ENCODE measurements at places on chromosomes 3 and 15.

GRCh38 chr3:158102242-158103080 is 3.8 kb downstream of the SHOX2 start:
- no peak for DNase-seq

DNA sequence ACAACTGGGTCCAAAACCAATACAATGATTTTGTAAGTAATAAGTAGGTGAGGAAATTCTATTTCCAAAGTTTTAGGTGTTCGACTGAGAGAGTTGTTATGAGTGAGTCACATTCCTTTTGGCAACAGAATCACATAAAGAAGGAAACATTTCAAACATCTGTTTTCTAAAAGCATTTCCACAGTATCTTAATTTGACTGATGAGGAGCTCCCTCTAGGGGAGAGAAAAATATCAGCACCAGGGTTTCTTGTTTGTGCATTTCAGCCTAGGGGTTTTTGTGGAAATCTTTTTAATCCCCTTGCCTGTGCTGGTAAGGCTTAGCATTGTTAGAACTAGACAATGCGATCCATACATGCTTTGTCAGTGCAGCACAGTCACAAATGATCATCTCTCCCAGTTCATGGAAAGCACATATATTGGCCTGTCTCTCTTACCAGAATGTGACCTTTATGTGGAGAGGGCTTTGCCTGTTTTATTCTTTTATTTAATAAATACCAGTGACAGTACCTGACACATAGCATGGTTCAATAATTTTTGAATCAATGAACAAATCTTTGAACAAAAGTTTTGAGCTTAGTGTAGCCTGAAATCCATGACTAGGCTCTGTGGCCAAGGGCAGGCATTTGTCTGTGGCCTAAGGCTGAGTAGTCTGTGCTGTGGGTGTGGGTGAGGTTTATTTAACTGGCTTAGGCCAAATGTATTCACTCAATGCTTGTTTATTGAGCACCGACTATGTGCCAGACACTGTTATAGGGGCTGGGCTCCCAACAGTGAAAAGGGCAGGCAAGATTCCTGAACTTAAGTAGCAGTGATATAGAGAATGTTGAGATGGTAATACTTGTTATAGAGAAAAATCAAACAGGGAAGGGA is 21.1 kb upstream of the IQCF6 start:
- DNase-seq, result no peak

DNA sequence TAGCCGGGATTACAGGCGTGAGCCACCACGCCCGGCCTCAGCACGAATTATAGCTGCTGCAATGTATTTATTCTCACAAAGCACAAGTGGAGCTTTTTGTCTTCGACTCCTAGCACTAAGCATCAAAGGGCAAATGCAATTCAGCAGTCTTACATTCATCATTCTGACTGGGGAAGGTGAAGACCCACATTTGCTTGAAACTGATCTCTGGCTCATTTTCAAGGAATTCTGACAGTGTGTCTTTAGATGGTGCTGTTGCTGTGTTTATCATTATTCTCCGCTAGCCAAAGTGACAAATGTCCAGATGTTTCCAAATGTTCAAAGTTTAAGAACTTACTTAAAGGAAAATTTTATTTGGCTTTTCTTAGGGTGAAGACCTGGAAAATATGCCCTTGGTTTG is 55.9 kb downstream of the SGO1 start:
- DNase-seq, result no peak

- DNase-seq, result no peak
Observed at GRCh38 chr3:51257870-51258269, 127.2 kb upstream of the MANF start.

GRCh38 chr3:133158686-133159085 is 120.5 kb downstream of the TMEM108 start:
- DNase-seq, result no peak

GRCh38 chr3:49629866-49630265 is 44.3 kb upstream of the APEH start:
- DNase-seq, result no peak

- no peak for DNase-seq
Observed at GRCh38 chr3:27641888-27642601, 80.1 kb downstream of the EOMES start.

DNA sequence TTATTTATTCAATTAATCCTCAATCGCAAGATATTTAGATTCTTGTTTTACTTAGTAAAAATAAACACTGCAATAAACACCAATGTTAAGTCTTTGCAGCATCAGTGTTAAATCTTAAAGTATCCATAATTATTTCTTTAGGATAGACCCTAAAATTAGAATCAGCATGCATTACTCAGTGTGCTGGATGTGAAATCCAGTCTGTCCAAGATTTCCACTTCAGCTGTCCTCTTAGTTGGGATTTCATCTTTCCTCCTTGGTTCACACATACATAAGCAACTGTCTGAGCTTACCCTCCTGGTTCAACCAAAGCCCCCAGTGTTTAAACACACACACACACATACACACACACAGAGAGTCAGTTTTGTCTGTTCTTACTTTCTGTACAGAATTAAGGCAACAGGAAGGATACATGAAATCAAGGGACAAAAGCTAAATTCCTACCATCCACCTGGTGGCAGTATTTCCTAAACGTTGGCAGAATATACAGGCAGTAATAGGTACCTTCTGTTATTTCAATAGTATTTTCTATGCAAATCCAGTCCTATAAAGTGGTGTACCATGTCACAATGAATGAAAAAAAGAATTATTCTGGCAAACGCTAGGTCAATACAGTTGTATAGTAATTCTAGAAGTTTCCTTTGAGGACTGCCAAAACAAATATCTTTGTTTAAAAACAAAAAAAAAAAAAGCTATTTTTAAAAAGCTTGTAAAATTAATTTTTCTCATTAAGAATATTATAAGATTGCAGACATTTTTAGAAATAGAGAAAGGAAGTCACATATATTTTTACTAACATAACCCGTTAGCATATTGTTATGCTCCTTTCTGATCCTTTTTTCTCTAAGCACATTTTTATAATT is 27.3 kb upstream of the DMXL2 start:
- peak; percentile 17 for DNase-seq

DNA sequence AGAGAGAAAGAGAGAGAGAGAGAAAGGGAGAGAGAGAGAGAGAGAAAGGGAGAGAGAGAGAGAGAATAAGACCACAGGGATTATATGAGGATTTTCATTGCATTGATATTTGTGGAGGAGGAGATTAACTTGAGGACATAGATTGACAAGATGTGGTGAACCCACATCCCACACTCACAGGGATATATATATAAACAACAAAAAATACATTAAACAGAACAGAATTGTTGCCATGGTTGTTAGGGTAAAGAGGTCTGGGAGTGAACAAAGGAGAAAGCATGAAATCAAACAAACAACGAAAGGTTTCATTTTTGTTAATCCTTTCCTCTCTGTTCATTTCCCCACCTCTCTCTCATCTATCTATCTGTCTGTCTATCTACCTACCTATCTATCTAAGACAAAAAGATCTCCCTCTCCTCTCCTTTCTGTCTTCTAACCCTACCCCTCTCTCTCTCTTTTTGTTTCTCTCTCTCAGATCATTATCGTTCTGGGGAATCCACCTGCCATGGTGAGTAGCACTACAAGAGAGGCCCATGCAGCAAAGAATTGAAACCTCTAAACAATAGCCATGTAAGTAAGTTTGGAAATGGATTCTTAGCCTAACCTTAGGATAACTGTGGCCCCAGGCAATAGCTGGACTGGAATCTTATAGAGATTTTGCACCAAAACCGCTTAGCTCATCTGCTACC is 280.9 kb downstream of the RAP2B start:
- DNase-seq, result no peak

- no peak for DNase-seq
Observed at GRCh38 chr3:42975955-42976354, 3.2 kb upstream of the GASK1A start.

DNA sequence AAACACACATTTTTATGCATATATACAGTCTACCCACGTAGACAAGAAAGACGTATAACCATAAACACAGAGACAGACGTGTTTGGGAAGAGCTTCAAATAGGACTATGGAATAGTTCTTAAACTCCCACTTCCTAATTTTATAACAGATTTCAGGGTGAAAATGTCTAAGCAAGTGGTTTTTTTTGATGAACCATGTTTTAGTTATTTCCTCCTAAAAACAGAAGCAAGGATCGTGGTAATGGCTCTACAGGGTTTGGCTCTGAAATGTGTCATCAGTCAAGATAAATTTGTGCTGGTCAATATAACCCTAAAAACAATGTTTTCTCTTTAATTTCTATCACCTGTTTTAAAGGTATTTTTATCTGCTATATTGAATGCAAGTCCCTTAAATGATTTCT is 58.2 kb downstream of the FMN1 start:
- no peak for DNase-seq

DNA sequence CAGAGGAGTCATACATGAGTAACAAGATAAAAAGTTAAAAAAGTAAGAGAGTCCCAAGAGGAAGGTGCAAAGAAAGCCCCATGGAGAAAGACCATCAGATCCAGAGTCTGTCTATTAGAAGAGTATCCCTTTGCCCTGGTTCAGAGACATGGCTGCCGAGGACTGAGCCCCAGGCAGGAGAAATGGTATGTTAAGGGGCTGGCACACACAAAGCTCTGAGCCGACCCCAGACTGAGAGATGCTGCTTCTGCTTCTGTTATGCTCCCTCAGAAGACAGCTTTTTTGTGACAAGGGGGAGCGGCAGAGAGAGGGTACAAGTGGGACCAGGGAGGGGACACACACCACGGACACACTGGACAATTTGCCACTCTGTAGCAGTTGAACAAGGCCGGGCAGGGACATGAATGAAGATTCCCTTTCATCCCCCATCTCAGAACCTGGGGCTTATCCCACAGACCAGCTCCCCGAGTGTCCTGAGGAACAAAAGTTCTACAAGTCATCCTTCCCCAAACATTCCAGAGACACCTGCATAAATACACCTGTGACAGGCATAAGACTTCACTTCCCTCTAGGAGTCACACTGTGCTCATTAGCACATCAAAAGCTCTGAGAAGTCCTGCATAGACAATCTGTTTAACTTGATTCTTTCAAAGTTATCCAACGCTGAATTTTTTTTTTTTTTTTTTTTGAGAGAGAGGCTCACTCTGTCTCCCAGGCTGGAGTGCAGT is 161.6 kb upstream of the WNT5A start:
- DNase-seq, result no peak

DNA sequence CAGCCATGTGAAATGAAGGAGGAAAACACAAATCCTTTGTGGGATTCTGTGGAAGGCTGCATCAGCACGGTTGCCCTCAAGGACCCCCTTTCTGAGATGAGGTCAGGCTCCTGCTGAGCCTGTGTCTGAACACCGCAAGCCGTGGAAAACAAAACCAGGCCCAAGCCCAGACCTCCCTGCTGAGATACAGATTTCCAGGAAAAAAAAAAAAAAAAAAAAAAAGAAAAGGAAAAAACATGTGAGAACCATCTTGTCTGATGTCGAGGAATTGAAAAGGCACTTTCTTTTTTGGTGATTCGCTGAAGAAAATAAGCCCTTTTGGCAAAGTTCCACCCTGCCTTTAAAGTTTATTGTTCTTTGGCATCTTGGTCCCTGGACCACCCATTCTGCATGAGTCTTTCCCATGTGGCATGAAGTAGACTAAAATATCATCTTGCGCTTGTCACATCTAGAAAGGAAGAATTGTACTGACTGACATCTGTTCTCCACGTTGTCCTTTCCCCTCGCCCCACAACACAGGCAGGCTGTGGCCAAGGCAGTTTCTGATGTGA is 117.6 kb downstream of the CHST2 start:
- no peak for DNase-seq

GRCh38 chr15:50358845-50359244 is 3.8 kb upstream of the GABPB1 start:
- no peak for DNase-seq

DNA sequence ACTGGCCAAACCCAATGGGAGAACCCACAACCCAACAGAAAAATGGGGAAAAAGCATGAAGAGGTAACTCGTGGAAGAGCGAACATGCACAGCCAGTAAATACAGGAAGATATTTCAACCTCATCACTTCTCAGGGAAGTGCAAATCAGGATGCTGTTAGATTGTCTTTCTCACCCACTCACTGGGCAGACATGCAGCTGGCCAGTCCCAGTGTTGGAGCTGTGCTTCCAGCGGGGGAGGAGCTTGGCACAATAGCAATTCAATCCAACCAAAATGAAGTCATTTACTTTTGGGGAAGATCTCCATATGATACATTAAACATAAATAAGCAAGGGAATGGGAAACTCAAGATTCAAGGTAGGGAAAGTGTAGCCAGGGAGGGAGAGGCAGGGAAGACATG is 12.1 kb downstream of the WNT7A start:
- DNase-seq, result no peak

DNA sequence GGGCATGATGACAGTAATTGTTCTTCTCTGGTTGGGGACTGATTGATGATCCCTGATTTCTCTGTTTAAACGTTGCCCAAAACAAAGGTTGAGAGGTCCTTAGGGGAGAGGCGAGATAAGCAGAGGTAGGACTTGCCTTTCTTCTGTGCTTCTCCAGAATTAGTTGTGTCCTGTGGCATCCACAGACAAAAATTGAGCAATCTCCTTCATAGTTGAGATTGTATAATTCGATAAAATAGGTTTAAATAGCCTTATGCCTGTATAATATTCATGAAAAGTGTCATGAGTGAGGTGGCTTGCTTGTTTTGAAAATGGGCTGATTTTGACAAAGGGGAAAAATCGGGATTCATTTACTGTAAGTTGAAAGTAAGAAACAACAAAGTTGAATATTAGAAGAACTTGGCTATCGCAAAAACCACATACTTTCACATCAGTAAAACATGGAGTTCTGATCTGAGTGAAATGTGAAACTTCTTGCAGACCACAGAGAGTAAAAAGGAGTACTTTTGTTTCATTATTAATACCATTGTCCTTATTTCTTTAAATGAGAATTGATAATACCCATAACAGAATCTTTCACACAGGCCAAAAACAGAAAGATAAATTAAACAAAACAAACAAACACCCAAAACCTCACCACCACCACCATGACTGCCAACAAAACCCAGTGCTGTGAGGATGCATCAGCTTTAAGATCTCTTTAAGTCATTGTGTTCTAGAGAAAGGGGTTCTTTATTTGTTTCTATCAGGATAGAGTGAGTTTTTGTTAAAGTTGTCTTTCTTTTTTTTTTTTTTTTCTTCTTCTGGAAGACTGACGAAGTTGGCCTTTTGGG is 155.7 kb downstream of the LPP start:
- no peak for DNase-seq

DNA sequence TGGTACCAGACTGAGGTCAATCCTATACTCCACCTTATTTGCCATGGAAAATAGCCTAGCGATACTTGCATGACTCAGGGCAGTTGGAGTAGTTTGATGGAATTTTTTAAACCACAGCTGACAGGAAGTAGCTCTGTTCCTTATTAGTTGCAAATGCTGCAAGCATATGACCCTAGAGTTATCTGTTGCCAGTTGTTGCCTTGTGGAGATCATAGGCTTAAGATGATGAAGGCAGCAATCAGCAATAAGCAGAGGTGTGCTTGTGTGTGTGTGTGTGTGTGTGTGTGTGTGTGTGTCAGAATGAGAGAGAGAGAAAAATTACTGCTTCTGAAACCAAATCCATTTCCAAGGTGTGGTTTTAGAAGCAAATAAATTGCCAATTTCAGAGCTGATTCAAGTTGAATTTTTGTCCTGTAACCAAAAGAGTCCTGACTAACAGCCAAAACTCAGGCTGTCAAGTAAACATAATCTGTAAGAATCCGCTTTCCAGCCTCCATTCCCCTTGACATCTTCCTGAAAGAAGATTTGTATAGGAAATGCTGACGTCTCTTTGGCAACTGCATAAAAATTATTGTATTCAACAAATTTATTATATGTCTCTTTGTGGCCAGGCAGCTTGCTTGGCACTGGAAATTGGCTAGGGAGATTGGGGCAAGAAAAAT is 141.2 kb downstream of the SERPINI1 start:
- DNase-seq, result no peak
